CD4-positive, alpha-beta T cell treated with Interleukin-4 for 1 hour (primary cell): ENCODE measurements at places on chromosomes 1 and 21.

DNA sequence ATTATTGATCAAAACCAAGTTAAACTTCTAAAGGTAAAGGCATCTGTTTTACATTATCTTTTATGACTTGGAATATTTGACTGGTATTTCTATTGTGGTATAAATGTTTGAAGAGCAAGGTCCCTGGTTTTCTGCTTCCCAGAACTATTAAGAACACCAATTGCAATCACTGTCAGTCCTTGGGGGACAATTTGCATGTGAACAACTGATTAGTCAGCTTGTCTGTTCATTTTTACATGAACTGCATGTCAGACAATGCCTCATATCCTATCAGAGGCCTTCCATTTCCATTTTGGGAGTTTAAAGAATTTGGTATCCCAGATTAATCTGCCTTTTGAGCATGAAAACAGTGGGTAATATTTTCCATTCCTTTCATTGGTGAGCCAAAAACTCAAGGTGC is 654.9 kb upstream of the USP24 start:
- DNase-seq, result no peak

- DNase-seq, result peak; percentile 59
Measured at GRCh38 chr1:229070168-229070567, 200.7 kb upstream of the RAB4A start.

GRCh38 chr1:105137543-105138457 is 1388.1 kb downstream of the AMY1C start:
- DNase-seq, result no peak

DNA sequence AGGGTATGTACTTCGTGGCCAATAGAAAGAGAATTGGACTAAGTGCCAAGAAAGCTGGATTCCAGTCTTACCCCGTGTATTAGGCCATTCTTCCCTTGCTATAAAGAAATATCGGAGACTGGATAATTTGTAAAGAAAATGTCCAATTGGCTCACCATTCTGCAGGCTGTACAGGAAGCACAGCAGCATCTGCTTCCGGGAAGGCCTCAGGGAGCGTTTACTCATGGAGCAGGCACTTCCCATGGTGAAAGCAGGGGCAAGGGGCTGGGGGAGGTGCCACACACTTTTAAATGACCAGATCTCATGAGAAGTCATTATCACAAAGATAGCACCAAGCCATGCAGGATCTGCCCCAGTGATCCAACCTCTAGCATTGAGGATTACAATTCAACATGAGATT is 7.8 kb upstream of the AMIGO1 start:
- no peak for DNase-seq
